Common myeloid progenitor, CD34-positive (primary cell): ENCODE measurements at places on chromosomes 16 and 17.
A peak's percentile ranks its signal among the peaks of the same experiment; 100 is the strongest.

DNA sequence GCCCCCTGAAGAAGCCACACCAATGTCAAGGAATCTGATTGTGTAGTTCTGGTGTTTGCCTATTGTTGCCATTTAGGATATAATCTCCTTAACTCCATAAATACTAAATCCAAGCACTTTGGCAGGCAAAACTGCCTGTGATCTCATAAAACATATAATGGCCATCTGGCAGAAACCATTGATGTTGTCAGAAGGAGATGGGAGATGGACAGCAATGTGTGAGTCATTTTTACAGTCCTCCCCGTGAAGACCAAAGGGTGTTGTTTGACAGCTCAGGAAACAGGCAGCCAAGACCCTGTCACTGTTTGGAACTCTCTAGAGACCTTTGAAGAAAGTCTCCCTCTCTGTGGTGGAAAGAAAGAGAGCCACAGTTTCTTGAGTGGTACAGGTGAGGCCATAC lies 454.1 kb downstream of the HS3ST3B1 start:
- no peak for DNase-seq

- no peak for DNase-seq
These were observed 35.5 kb downstream of the UBN1 start for GRCh38 chr16:4882633-4883285.

DNA sequence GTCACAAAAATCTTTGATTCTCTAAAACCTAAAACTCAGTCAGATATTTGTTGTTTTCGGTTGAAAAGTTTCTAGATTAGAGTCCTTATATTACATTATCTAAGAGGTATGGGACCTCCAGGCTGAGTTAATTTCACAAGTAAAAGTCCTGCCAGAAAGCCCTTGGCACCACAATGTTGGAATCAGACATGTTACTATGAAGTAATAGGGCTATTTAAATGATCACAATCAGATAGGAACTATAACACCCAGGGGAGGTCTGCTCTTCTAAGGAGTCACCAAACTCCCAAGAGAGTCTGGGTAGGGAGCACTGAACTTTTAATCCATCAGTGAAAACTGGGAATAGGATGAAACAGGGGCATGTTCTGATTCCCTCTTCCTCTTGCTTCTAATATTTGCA lies 54.2 kb downstream of the WIPI1 start:
- no peak for DNase-seq

GRCh38 chr17:11140043-11140442 lies 101.0 kb upstream of the SHISA6 start:
- no peak for DNase-seq

DNA sequence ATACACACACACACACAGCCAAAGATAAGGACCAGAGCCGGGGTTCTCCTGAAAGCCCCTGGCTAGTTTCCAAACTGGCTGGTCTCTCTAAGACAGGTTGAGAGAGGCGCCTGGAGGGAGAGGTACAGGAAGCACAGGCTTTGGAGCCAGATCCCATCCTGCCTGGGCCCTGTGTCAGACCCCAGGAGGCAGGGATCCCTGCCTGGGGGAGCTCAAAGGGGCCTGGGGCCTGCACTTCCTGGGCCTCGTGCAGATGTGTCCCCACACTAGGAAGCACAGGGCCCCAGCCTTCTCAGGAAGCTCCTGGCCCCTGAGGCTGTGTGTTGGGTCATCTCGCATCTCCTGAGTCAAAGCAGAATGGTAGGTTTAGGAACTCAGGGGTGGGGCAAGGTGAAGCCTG lies 16.0 kb downstream of the SLC5A10 start:
- DNase-seq: peak; percentile 42

DNA sequence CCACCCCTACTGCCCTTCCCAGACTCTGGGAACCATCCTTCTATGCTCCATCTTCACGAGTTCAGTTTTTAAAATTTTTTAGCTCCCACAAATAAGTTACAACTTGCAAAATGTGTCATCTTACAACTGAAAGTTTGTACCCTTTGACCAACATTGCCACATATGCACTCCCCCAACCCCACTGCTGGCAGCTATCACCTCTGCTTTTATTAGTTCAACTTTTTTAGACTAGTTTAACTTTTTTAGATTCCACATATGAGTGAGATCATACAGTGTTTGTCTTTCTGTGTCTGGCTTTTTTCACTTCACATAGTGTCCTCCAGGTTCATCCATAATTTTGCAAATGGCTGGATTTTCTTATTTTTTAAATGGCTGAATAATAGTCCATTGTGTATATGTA lies 7.7 kb downstream of the GPT2 start:
- no peak for DNase-seq
